NCI-H1048 (cell line): ENCODE measurements at places on chromosomes 6 and 20.

GRCh38 chr20:51768759-51769517 lies 748 bp upstream of the ATP9A start:
- no peak for DNase-seq

GRCh38 chr20:57991211-57991881 lies 237.1 kb downstream of the ANKRD60 start:
- no peak for DNase-seq

DNA sequence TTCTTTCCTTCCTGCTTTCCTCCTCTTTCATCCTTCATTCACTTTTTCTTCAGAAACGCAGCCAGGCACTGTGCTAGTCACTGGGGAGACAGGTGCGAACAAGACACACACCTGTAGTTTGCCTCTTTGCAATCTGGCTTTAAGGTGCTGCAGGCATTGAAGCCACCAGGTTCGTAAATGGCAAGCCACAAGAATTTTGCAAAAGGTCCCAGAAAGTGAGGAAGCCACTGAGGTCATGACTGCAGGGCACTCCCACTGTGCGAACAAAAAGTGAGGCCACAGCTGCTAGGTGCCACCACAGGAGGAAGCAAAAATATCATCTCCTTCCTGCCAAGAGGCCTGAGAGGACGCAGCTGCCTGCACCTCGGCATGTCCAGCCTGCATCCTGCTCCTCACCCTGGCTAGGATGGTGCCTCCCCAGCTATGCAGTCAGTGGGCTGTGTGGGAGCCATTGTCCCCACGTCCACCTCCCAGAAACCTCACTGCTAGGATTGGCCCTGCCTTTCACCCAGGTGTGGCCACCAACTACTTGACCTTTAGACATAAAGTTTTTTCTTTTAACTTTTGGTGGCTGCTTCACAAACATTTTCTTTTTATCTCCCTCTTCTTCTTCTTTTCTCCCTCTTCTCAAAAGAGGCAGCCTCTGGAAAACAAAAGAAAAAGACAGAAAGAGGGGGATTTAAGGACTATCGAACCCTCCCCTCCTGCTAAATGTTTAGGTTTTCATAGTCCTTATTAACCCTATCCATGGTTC lies 230.8 kb downstream of the BCAS1 start:
- DNase-seq: no peak

- peak; percentile 31 for DNase-seq
Measured at GRCh38 chr6:79868098-79868722, 79.1 kb downstream of the ELOVL4 start.

- peak; percentile 3 for DNase-seq
Measured at GRCh38 chr20:62143957-62144825, 622 bp downstream of the SS18L1 start.

- no peak for DNase-seq
Measured at GRCh38 chr6:14321992-14322772, 204.6 kb downstream of the CD83 start.

DNA sequence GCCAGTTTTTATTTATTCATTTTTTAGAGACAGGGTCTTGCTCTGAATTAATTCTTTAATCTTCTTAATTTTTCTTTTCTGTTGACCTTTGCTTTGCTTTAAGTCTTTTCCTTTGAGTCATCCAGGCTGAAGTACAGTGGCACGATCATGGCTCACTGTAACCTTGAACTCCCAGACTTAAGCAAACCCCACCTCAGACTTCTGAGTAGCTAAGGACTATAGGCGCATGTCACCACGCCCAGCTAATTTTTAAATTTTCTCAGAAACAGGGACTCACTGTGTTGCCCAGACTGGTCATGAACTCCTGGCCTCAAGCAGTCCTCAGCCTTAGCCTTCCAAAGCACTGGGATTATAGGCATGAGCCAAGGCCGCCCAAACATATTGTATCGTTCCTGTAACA lies 71.3 kb upstream of the GNRH2 start:
- DNase-seq: no peak

GRCh38 chr6:170284866-170285469 lies 5.9 kb downstream of the DLL1 start:
- no peak for DNase-seq

DNA sequence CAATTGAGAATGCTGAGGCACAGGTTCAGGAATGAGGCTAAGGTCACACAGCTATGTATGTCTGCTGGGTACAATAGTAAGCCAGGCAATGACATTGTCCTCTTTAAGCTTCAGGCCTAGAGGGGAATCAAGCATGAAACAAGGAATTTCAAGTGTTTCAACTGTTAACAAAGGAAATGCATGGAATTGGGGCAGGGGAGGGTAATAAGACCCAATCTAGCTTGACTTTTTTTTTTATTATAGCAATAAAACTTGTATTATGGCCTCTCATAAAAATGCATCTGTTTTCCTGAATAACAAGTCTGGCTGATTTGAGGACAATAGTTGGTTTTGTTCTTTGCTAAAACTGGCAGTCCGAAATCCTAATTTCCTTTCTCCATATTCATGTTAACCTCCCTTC lies 336.7 kb downstream of the CBLN4 start:
- DNase-seq: no peak

- DNase-seq: no peak
Measured at GRCh38 chr6:134394208-134394607, 76.3 kb upstream of the SGK1 start.

DNA sequence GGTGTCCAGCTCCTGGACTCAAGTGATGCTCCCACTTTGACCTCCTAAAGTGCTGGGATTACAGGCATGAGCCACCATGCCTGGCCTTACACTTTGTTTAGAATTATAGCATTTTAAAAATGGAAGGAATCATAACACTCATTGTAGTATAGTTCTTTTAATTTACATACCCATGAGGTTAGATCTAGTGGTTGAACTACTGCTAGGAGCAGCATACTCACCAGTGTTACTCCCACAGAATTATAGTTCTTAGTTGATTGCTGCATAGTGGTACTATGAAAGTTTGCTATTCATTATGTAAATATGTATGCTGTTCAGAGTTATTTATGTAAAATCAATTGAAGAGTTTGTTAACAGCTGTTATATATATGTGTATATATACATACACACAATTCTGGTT lies 85.4 kb downstream of the MYO6 start:
- no peak for DNase-seq

DNA sequence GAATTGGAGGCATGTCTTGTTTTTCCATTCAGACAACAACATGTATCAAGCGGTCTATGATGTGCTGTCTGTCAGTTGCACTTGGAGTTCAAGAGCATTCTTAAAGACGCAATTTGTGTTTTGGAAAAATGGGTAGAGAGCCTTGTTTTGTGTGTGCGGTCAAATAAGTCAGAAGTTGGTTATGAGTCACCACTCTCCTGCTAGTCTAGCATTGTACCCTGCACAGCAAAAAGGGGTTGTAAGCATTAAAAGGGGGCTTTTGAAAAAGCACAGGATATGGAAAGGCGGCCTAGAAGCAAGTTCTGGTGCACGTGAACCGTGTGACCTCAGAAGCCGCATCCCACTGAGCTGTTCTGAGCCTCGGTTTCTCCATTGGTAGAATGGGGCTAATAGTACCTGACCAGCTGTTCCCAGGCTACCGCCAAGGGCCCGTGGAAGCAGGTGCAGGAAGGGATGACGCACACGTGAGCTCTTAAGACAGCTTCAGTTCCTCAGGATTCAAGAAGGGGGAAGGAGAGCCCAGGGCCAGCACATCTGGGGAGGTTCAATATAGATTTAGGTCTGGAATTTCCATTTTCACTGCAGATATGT lies 61.6 kb upstream of the SNX9 start:
- no peak for DNase-seq

GRCh38 chr6:34027445-34027936 lies 118.4 kb downstream of the GRM4 start:
- no peak for DNase-seq

- DNase-seq: no peak
Measured at GRCh38 chr6:85134172-85134571, 315.7 kb upstream of the NT5E start.

- no peak for DNase-seq
Measured at GRCh38 chr20:48292806-48293205, 507.5 kb upstream of the SULF2 start.

DNA sequence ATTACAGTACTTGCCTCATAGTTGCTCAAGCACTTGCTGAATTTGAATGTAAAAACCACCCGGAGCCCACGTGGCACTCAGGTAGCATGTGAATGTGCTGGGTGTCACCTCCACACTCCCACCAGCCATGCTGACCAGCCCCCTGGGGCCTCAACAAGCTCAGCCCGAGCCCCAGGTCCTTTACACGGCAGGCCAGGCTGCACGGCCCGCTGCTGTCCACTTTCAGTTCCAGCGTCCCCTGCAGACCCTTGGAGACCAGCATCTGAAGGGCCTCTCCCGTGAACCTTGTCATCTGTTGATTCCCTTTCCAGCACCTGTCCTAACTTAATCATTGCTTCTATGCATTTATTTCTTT lies 33.3 kb upstream of the ZBP1 start:
- DNase-seq: no peak

- no peak for DNase-seq
Measured at GRCh38 chr20:64238115-64238825, 17.3 kb upstream of the PCMTD2 start.

DNA sequence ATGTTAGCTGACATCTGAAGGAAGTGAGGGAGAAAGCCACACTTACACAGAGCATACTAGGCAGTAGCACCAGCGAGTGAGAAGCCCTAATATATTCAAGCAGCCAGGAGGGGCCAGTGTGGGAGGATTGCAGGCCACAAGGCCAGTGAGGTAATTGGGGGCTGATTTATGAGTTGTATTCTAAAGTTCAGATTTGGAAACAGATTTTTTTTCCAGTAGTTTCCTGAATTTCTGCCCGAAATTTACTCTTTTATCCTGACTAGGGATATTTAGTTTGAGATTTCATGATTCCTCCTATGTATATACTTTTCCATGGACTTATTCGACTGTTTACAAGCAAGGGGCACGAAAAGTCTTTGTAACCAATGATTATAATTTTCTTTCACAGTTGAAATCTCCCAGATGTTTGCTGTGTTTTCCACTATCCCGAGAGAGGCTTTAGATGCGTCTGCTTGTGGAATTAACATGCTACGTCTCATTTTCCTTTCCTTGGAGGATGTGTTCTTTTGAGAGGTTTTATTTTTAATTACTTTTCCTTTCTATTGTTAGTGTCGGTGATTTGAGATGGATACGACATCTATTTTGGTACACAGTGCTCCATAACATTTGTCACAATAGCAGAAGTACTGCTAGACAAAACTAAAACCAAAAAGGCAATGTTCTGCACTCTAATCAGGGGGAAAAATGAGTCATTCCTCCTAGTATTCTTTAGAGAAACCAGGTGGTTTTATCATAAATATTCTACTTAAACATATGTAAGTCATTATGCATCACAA lies 356.3 kb upstream of the HSF2 start:
- no peak for DNase-seq

GRCh38 chr6:150992703-150993102 lies 127.2 kb downstream of the MTHFD1L start:
- DNase-seq: no peak

GRCh38 chr20:13068336-13068735 lies 59.6 kb downstream of the SPTLC3 start:
- no peak for DNase-seq

- DNase-seq: no peak
Measured at GRCh38 chr6:7591770-7592169, 1.8 kb downstream of the SNRNP48 start.

DNA sequence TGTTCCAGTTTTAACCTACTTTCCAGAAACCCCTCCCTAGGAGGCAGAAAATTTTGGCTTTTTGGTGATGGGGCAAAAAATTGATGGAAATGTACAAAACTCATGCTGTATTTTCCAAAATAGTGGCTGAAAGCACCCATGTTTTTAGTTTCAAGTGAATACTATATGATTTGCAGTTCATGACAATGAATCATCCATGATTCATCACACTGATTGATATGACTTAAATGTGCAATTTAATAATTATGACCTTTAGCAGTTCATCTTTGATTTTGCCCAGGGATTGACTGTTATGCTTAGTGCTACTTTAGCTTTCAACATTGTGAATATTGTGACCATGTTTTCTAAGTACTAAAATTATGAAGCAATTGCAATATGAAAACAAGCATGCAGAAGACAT lies 478.7 kb downstream of the HTR1B start:
- no peak for DNase-seq

DNA sequence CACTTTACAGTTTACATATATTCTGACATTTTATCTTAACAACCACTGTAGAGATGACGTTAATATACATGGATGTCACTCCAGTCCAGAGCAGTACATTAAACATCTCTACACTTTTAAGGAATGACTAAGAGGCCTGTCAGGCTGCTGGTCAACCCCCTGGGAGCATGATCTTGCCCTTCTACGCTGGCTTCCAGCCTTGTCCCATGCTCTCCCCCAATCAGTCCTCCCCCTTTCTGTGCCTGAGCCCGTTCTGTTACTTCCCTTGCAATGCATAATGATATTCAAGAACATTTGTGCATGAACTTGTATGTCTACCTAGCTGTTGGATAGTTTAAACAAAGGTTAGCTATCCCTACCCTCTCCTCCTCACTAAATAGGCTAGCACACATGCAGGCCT lies 40.5 kb upstream of the PLCB4 start:
- no peak for DNase-seq

DNA sequence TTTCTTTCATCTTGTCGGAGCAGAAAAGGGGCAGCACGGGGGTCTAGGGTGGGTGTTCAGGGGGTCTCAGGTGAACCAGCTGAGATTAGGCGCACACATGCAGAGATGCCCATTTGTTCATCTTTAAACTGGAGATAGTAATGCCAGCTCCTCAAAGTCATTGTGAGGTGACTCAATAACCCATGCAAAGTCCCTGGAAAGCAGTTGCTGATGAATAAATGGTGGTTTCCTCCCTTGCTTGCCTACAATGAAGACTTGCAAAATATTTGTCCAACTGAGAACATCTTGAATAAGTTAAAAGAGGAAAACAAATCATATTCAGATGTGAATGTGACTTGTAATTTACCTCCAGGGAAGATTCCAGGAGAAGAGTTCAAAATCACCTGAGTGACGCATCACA lies 206.9 kb downstream of the LY86 start:
- DNase-seq: no peak

- no peak for DNase-seq
Measured at GRCh38 chr6:162873537-162873936, 145.8 kb downstream of the PACRG start.
